IPS-NIHi11 (cell line): ENCODE measurements at places on chromosomes 6 and 20.

DNA sequence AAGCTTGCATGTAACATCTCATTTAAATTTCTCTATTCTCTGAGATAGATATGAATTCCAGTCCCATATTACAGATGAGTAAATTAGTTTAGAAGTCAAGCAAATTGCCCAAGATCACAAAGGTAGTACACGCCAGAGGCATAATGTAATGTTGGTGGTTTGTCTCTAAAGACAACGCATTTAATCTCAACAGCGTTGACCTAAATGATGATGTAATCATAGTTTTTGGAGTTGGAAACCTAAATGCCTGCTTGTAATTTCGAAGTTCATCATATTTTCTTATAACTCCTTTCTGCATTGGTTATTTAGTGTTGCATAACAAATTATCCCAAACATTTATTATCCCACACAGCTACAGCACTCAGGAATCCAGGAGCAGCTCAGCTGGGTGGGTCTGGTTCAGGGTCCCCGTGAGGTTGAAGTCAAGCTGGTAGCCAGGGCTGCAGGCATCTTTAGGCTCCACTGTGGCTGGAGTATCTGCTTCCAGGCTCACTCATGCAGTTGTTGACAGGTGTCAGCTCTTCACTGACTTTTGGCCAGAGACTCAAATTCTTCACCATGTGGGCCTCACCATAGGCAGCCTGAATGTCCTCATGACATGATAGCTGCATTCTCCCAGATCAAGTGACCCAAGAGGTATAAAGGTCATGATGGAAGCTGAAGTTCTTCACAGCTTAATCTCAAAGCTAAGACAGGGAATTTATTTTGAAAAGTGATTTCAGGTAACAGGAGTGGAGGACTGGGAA is 122.0 kb upstream of the SPTLC3 start:
- DNase-seq, result no peak

DNA sequence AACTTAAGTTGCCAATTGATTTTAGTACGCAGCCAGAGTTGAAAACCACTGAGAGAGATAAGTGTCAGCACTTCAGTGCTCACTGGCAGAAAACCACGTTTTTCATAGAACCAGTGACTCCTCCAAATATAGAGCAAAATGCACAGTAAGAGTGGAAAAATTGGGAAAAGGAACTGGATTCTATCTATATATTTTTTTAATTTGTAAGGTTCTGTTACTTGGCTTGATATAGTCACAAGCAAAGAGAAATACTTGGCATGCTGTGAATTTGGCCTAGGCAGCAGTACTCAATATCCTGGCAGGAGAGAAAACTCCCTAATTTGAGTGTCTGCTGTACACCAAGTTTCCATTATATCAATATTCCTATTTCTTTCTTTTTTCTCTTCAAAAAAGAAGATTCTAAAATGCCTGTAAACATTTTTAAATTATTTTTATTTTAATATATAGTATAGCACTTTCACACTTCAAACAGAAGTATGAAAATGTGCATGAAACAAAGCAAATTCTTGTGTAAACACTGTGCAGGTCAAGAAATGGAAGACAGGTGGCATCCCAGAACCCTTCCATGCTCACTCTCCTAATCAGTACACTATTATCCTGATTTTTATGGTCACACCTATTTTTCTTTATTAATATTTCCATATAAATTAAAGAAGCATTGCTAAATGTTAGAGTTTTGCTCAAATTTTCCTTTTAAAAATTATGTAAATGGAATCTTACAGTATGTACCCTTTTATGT is 561.8 kb upstream of the RNF217 start:
- no peak for DNase-seq

GRCh38 chr20:61442075-61442670 is 190.1 kb downstream of the CDH4 start:
- no peak for DNase-seq

DNA sequence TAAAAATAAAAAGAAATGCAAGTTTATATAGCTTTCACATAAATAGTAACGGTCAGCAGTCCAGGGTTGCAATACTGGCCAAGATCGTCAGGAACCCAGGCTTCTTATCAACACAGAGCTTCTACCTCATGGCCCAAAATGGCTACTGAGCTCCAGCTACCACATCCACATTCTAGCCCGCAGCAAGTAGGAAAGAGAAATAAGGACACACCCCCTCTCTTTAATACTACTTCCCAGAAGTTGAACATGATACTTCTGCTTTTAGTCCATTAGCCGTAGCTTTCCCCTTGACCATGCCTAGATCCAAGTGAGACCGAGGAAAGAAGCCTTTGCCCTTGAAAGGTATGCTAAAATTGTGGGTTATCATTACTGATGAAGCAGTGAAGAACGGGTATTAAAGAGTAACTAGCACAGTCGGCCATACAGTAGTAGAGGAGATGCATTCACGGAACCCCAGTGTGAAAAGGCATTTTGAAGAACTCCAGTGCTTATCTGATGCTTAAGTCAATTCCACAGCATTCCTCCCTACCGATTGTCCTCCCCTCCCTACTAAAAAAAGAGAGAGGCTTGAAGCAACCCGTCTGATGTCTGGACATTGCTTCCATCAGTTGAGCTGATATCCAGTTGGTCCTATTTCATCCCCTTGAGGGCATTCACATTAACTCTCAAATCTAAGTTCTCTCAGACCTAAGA is 226.9 kb upstream of the RREB1 start:
- DNase-seq, result no peak

DNA sequence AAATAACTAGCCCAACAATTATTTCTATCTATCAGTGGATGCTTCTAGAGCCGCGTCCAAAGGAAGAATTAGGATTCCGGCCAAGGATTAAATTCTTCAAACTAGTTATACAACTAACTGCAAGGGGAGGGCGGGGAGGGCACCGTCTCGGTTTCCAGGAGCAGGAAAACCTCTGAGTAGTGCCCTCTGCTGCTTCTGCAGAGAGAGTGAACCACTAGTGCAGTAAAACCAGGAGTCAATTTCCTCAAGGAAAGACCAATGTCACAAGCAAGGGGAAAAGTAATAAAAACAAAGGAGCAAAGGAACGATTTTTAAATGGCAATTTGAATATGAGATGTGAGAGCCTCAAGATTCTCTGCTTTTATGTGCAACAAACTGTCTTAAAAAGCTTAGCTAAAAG is 16.5 kb upstream of the UBE2J1 start:
- peak; percentile 53 for DNase-seq

GRCh38 chr6:8054276-8054675 is 9.9 kb downstream of the BLOC1S5 start:
- DNase-seq, result no peak

GRCh38 chr6:10180138-10181074 is 234.5 kb downstream of the TFAP2A start:
- no peak for DNase-seq

GRCh38 chr6:101402622-101403031 is 9.1 kb downstream of the GRIK2 start:
- DNase-seq, result peak; percentile 8

DNA sequence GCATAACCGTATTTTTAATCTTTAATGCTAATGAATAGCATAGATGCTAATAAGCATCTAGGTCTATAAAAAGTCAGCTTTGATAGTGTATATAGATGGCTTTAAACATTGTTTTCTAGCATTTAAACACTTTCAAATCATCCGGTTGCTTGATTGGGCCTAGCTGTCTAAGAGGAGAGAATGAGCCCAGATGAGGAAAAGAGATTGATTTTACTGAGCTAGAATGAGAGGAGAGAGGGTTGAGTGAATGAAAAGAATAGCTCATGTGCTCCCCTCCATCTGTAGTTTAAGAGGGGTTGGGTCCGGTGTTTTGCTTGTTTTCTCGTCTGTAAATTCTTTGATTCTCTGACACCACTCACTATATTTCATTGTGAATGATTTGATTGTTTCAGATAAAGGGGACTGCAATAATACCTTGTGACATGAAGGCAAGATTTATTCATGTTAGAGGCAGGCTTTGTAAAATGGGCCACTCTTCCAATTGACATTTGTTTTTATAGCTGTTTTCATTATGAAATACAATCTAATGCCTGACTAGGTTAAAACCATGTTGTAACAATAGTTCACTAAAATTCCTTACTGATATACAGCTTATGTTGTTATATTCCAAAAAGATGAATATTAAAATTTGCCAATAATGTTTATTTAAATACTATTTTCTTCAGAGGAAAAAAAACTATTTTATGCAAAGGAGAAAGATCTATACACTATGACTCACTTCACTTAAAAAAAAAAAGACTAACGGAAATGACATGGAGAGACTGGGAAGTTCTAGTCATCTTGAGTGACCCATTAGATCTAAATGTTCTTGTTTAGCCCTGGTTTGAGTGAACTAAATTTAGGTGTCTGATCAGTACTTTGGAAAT is 3.2 kb downstream of the PTPN1 start:
- DNase-seq, result no peak

DNA sequence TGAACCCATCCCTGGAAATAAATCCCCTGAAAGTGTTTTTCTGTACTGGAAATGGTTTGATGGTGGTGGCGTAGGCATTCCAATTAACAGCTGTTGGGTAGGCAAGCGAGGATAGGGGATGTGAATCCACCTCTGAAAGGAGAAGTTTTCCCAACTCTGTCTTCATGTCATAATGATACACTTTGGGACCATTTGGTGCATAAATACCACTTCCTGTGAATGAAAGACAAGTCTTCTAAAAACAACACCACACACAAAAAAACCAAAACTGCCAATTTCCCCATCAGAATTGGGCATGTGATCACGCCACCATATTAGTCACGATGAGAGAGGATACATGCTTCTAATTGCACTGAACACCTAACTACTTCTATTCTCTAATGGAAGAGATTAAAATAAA is 6.4 kb downstream of the VNN2 start:
- no peak for DNase-seq

DNA sequence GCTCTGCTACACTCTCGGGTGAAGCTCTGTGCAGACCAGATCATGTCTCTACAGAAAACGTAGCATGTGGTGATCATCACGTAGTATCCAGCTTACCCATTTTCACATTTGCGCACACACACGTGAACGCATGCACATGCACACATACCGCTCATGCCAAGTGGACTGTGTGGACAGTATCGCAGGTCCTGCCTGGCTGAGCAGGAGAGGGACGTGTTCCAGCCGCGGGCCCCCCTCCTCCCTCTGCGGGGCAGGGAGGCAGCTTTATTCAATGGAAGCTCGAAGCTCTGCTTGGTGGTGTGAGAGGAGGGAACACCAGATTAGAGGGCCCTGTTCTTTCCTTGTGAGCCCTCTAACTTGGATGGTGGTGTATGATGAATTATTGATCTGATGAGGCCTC is 51.1 kb downstream of the CDH26 start:
- DNase-seq, result no peak

- DNase-seq, result peak; percentile 45
Measured at GRCh38 chr6:154868143-154868594, 126.9 kb upstream of the TIAM2 start.

DNA sequence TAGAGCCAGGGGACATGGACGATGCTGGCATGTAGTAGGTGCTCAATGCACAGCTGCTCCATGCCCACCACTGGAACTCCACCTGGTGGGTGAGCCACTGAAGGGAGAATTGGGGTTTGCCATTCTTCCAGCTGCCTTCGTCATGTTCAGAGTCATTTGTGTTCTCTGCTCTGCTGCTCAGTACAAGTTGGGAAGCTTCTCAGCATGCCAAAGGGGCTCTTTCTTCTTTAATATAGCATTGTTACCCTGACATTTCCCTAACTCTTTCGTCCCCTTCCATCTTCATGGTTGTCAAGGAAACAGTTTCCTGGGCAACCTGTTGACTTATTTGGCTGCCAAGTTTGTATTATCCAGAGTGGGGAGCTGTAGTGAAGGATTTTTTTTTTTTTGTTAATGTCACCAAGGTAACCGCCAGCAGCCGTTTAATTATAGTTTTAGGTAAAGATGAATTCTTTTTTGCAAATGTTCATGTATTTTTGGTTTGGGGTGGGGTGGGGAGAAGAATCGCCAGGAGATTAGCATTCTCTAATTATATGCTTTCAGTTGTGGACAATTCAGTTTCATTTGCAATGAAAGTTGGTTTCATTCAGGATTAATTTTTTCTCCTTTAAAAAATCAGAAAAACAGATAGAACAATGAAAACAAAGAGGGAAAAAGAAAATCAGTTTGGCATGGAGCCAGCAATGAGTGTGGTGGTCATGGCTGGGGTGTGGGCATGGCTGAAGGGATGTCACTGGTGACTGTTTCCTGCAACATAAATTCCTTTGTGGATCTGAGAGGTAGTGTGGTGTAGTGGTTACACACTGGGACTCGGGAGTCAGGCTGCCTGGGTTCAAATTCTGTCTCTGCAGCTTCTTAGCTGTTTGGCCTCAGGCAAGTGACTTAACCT is 73.0 kb upstream of the KCNG1 start:
- no peak for DNase-seq

GRCh38 chr6:50821441-50822077 is 2.9 kb downstream of the TFAP2B start:
- no peak for DNase-seq

- DNase-seq, result no peak
Measured at GRCh38 chr6:26249957-26250697, 114.9 kb upstream of the BTN3A2 start.

GRCh38 chr6:75431379-75431778 is 62.2 kb downstream of the FILIP1 start:
- no peak for DNase-seq
